ENCODE measurements at places on chromosomes 11 and 22.

- no peak for DNase-seq
Observed at GRCh38 chr11:60923326-60923725, 934 bp upstream of the TMEM132A start.

DNA sequence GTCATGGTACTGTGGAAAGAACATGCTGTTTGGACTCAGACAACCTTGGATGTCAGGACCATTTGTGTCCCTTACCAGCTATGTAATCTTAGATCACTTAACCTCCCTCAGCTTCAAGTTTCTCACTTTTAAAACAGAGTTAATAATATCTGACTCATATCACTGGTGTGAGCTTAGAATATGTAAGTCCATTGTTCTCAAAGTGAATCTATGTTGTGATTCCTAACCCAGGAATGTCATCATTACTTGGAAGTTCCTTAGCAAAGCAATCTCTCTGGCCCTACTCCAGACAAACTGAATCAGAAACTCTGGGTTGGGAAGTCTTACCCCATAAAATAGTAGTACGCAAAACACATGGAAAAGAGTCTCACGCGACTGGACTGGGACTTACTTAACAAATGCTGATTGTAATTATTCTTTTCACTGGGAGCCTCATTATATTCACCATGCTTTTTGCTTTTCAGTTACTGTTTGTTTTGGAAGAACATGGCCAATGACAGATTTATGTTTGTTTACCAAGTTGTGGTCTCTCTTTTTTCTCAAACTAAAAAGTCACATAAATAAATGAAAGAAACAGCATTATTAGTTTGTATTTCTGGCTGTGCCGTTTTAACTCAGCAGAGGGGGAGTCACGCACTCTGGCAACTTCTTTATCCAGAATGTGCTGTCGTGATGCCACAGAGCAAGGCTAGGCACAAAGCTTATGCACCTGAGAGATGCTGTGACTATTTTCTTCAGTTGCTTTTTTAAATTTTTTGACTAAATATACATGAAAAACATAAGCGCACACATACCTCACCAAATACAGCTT lies 217.7 kb upstream of the CTSC start:
- no peak for DNase-seq

DNA sequence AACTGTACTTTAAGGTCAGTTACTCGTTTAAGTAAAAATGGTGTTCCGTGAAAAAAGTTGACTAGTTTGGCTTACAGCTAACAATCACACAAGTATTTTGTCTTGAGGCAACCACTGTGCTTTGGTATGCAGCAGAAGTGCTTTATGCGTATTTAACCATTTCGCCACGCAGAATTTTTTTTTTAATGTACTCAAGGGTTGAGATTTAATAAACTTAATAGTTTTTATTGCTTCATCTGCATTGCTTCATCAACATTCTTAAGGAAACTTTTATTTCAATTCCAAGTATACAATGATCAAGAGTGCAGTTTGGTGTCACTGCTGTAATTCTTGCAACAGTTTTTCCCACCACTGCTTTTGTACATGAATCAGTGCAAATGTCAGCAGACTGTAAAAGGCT lies 66.4 kb downstream of the ZNRF3 start:
- no peak for DNase-seq

DNA sequence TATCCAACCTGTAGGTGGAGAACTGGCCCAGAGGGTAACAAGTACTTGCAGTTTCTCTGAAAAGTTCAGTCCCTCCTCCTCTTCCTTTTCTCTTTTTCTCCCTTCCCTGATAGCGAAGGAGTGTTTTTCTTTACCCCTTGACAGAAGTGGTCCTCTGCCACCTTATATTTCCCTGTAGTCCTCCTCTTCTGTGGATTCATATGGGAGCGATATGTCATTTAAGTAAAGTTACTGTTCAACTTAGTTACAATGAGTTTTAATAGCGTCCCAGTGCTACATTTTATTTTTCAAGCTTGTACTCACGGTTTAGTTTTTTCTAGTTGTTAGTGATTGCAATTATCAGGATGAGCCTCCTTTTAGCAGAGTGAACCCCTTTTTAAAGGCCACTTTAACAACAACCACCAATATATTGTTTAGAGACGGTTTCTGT lies 1.4 kb downstream of the PCF11 start:
- no peak for DNase-seq

GRCh38 chr11:93548679-93549319 lies 5.6 kb upstream of the SMCO4 start:
- DNase-seq, result no peak

DNA sequence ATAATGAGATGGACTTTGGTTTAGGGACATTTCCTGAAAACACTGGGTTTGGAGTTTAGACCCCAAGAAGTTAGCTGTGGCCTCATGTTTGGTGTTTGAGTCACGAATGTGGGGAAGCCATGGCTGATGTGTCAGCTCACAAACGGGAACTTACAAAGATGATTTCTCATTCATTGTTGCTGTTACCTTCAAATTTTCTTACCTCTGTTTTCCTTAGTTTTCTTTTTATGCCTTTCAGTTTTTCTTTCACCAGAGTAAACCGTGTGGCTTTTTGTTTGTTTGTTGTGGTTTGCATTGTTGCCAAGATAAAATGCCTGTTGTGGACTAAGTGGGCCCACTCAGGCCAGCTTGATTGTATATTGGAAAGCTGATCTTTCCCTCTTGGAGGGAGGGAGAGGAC lies 89.1 kb downstream of the SWAP70 start:
- peak; percentile 25 for DNase-seq

- no peak for DNase-seq
Observed at GRCh38 chr11:16184588-16184987, 171.8 kb downstream of the SOX6 start.

GRCh38 chr11:28072321-28072720 lies 35.6 kb downstream of the KIF18A start:
- no peak for DNase-seq

DNA sequence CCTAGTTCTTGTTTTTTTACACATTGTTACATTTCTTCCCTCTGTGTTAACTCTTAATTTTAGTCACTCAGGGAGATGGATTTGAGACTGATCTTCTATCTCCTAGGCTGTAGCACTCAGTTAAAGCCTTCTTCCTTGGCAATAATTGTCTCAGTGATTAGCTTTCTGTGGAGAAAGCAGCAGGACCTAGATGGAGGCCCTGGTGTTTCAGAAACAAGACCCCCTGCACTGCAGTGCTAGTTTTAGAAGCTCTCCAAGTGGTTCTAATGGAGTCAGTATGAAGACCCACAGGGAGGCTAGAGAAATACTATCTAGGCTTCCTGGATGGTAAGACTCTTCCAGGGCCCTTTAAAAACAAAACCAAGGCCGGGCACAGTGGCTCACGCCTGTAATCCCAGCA lies 4.1 kb upstream of the PC start:
- DNase-seq, result no peak

DNA sequence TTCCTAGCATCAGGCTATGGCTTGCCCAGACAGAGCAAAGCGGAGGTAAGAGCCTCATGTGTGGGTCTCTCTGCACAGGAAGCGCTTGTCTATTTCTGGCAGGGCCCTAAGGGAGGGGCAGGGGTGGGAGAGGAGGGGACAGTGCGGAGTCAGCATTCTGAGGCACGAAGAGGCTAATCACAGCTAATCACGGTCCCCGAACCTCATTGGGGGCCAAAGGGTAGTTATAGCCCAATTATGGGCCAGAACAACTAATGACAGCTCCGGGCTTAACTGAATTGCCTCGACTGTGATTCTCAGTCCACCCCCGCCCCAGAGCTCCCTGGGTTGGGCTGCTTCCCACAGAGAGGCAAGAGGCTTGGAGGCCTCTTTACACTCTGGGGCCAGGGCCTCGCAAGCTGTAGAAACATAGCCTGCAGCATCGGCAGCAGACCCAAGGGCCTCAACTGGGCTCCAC lies 72.7 kb upstream of the PRDM11 start:
- no peak for DNase-seq

DNA sequence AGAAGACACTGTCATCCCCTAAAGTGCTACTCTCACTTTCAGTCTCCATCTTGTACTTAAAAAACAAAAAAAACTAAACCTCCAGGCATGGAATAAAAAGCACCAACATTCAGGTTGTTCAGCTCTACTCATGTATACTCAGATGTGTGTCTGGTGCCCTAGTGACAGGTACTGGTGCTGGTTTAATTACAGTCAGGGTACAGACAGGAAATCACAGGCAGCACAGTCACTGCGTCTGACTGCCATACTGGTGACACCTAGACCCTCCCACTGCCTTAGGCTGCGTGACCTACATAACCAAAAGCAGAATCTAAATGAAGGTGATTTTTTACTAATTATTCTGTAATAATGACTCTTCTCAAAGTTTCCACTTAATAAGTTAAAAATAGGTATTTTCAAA lies at the start of gene ARHGAP32:
ARHGAP32 (minus strand) TSS at position 176 of the 400 bp plus-strand sequence; CDS start at position 49, 127 bp downstream.
- peak; percentile 10 for DNase-seq

GRCh38 chr11:61602775-61603569 lies 22.1 kb upstream of the SYT7 start:
- DNase-seq, result no peak

DNA sequence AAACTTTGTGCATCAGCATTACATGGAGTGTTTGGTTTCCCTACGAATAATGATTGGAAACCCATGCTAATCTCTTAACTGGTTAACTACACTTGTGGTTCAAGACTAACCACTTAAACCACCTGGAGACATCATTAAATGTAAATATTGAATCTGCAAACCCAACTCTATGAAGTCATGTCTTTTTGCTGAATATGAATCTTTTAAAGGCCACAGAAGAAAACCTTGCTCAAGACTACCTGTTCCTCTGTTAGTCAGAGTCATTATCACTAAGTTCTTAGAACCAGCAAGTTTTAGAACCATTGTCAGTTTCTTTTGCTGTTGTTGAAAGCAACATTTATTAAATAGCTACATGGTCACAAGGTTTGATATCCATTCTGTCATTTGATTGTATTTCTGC lies 70.7 kb downstream of the SIK2 start:
- no peak for DNase-seq

- DNase-seq, result no peak
Observed at GRCh38 chr11:19592842-19593241, 119.8 kb upstream of the NAV2 start.

- no peak for DNase-seq
Observed at GRCh38 chr11:110809417-110810199, 97.4 kb upstream of the ARHGAP20 start.

GRCh38 chr11:74438681-74439080 lies 28.7 kb downstream of the KCNE3 start:
- DNase-seq, result no peak

GRCh38 chr11:92137747-92138146 lies 86.9 kb upstream of the FAT3 start:
- no peak for DNase-seq

DNA sequence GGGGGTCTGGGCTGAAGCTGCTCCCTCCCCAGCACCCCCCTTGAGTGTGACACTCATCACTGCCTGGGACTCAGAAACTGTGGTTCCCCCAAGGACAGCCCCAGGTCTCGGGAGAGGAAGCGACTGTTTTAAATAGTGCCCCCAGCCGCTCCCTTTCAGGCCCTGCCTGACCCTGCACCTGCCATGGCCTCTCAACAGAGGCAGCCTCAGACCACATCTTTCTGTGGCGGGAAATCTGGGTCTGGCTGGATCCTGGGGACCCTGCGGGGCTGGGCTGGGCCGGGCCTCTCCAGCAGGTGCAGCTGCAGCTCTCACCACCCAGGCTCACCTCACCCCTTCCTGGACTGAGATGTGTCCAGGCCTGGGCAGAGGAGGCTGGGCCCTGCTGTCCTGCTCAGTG lies 3.7 kb upstream of the IGLL1 start:
- DNase-seq, result no peak

GRCh38 chr11:130066338-130066737 lies 3.4 kb upstream of the APLP2 start:
- no peak for DNase-seq

GRCh38 chr22:36953239-36954080 lies 40.0 kb downstream of the CSF2RB start:
- no peak for DNase-seq

DNA sequence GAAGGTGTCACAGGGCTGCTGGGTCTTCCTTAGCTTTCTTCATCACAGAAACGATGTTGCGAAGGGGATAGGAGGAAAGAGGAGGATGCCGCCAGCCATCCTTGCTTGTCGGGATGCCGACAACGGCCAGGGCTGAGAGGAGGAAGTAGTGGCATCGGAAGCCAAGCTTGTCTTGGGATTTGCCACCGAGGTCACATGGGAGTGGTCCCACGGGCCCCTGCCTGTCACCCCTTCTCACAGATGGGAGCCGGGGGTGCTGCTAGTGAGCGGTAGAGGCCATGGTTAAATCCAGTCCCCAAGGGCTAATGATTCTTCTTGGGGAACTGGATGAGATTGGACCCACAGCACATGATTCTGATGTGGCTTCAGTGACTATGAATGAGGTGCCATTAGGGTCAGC lies 1375.8 kb downstream of the BRD1 start:
- DNase-seq, result no peak

DNA sequence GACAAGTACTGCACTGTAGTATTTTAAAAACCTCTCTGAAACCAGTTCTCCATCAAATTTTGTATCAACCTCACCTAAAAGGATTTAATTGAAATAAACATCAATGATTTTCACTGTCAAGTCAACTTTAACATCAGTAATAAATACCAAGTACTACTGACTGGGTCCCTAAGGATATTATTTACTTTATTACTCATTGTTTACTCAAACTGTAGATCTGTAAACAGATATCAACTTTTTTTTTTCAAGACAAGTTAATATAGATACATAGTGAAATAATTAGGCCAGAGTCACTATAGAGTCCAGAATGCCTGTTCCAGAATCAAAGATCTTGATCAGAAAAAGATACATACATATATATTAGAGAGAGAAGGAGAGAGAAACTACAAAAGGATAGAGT lies 1.6 kb downstream of the RNF141 start:
- no peak for DNase-seq

DNA sequence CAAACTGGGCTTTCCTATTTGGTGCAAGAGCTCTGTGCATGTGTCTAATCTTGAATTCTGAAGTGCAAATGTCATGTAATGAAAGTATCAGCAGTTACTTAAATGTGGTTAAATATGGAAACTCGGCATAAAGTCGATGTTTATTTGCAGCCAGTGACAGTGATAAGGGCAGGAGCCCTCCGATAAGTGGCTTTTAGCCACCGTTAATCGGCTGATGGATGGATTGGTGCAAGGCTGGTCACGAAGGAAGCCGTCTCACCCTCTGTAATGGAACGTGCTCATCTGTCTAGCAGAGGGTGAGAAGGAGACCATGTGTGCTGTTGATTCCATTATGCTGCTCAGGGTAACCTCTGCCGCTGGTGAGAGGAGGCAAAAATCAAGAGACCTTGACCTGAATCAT lies 121.8 kb upstream of the PAX6 start:
- DNase-seq, result no peak

- no peak for DNase-seq
Observed at GRCh38 chr22:30564761-30565119, 9.7 kb downstream of the GAL3ST1 start.

GRCh38 chr11:67437082-67437808 lies at the start of gene PTPRCAP:
PTPRCAP (minus strand) TSS chr11:67437682; CDS start chr11:67437619, 63 bp downstream.
- peak; percentile 60 for DNase-seq

- DNase-seq, result no peak
Observed at GRCh38 chr11:115874843-115875242, 370.6 kb upstream of the CADM1 start.

Data from stimulated activated CD4-positive, alpha-beta T cell treated with anti-CD3 and anti-CD28 coated beads, Interleukin-1b, Interleukin-23, amount 100 ng/mL, for 48 hours (primary cell).